ENCODE measurements at places on chromosomes 5 and 9.

DNA sequence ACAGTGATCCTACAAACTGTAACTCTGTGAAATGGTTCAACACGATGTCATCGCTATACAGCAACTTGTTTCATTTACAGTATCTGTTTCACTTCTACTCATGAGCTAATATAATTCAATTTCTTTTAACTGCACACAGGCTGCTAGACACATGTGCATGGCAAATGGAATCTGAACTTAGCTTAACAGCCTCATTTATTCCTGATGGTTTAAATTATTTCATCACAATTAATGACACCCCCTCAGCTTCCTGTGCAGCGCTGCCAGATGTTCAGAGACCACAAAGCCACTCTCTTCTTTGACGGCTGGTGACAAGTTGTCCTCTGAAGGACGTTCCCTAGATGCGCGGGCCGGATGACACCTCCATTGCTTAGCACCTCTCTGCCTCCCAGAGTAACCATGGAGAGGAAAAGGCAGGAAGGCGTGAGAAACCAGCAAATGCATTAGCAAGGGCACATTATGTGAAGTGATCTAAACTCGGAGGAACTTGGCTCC is 191.1 kb downstream of the BNC2 start:
- no peak for DNase-seq

- DNase-seq: no peak
Measured at GRCh38 chr5:91472631-91473030, 89.5 kb upstream of the ARRDC3 start.

DNA sequence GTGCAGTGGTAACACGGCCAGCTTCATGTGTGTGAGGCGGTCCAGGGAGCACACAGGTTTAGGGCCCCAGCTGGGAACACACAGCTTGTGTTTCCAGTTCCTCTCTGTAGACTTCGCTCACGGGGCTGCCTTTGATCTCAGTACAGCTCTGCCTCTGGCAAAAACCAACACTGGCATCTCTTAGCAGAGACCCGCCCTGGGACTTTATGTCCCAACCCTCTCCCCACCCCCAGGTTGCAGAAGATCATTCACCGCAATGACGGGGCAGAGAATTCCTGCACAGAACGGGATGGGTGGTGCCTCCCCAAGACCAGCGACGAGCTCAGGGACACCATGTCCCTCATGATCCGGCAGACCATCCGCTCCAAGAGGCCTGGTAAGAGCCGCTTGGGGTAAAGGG is 5.2 kb upstream of the CEL start:
- no peak for DNase-seq

GRCh38 chr9:80163889-80164288 is 592.1 kb downstream of the TLE4 start:
- DNase-seq: no peak

DNA sequence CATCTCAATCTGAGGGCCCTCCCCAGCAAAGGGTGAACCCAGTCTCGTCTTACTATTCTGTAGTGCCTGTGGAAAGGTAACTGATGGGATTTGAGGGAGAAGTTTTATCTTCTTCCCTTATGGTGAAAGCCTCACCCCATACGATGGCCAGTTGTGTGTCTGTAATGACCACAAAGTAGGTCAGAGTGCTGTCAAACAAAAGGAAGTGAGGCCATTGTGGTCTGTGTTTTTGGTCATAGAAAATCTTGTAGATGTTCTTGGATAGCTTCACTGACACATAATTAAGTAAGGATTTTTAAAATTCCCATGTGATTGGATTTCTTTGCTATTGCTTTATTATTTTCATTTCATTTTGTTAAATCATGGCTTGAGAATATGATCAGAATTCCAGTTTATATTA is 505.1 kb upstream of the KLF4 start:
- DNase-seq: no peak

DNA sequence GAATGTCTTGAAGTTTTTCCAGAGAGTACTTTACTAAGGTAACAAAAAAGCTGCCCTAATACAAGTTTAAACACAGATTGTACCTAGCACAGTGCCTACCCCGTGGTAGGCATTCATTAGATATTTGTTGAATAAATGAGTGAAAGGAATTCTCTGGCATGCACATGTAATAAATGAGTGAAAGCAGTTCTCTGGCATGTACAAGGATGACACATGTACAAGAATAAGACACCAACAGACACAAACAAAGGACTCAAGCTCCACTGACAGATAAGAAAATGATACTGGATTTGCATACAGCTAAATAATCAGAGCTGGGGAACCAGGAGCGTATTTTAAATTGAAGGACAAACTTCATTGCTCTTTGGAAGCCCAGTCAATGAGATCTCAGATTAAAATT is 535.8 kb downstream of the EFNA5 start:
- no peak for DNase-seq

DNA sequence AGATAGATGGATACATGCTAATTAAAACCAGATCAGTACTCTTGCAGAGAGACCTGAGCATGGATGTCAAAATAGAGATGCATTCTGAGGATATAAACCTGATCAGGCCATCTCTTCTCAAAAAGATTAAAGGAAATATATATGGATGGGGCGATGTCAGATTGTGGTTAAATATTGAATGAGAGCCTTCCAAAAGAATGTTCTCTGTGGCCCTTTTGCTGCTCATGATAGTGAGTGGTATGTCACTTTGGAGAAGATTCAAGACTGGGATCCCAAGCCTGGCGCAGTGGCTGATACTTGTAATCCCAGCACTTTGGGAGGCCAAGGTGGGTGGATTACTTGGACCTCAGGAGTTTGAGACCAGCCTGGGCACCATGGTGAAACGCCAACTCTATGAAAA is 20.5 kb downstream of the ZNF131 start:
- DNase-seq: no peak

GRCh38 chr9:105067895-105068580 is 140.1 kb upstream of the ABCA1 start:
- DNase-seq: no peak

- DNase-seq: no peak
Measured at GRCh38 chr5:175253597-175253996, 190.4 kb downstream of the DRD1 start.

GRCh38 chr5:124007675-124008398 is 495.9 kb downstream of the CSNK1G3 start:
- no peak for DNase-seq

- DNase-seq: no peak
Measured at GRCh38 chr5:56900395-56900794, 9.0 kb upstream of the SETD9 start.

GRCh38 chr5:57179262-57180200 is 5.7 kb downstream of the GPBP1 start:
- no peak for DNase-seq

GRCh38 chr5:163033656-163034055 is 403.7 kb upstream of the CCNG1 start:
- no peak for DNase-seq

- DNase-seq: no peak
Measured at GRCh38 chr9:134521817-134522501, 119.6 kb upstream of the COL5A1 start.

GRCh38 chr9:69411931-69412740 is 87.1 kb downstream of the ENTREP1 start:
- no peak for DNase-seq

DNA sequence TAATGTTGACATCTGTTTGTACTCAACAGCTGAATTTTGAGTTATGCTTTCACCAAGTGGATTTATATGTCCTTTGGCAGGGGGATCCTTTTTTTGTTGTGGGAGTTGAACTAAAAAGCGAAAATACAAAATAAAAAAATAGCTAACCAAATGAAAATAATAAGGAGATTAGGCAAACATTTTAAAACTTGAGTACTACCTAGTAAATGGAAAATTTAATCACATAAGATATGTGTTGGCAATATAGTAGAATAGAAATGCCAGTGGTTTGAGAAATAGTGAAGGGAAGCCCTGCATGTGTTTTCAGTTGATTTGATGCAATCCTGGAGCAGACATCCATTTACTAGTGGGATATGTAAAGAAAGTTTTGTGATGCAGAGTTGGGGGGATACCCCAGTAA is 98.0 kb downstream of the RASGRF2 start:
- DNase-seq: no peak

DNA sequence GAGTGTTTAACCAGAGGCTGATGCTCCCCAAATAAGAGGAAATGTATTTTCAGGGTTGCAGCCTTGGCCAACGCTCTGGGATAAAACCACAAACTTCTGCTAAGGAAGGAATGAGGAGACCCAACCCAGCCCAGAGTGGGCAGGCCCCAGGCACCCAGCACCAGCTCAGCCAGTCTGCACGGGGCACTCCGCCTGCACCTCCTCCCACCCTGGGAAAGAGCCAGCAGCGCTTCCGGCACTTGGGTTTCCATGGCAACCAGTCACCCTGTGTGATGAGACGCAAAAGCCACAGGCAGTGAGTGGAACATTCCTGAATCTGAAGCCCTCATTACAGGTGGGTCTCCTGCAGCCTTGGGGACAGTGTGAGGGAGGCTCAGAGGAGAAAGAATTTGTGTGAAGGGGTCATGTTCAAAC is 85.2 kb upstream of the ZBTB43 start:
- peak; percentile 35 for DNase-seq

DNA sequence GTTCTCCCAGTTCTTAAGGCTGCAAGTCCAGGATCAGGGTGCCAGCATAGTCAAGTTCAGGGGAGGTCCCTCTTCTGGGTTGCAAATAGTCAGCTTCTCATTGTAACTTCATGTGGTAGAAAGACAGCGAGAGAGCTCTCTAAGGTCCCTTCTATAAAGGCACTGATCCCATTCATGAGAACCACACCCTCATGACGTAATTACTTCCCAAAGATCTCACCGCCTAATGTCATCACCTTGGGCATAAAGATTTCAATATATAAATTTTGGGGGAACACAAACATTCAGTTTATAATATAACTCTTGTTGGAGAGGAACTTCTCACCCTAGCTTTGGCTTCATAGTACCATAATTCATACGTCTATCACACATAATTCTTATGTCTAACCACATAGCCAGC is 203.9 kb upstream of the VLDLR start:
- no peak for DNase-seq
